ENCODE measurements at places on chromosomes 12 and 14.

GRCh38 chr12:44716711-44717110 is 159.4 kb downstream of the NELL2 start:
- DNase-seq = no peak

DNA sequence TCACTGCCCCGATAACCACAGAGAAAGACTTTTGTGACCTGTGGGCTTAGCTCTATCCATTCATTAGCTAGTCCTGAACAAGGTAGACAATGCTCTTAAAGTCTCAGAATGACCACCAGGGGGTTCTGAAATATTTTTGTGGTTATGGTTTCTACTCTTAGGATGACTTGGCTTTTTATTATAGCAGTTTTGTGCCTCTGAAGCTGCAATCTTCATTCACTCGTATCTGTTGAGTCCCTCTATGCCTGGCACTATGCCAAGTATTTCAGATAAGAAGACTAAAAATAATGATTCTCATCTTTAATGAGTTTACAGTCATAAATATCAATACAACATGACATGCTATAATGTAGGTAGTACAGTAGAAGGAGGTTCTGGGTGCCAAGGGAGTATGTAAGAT is 130.8 kb upstream of the TRHDE start:
- DNase-seq = no peak

DNA sequence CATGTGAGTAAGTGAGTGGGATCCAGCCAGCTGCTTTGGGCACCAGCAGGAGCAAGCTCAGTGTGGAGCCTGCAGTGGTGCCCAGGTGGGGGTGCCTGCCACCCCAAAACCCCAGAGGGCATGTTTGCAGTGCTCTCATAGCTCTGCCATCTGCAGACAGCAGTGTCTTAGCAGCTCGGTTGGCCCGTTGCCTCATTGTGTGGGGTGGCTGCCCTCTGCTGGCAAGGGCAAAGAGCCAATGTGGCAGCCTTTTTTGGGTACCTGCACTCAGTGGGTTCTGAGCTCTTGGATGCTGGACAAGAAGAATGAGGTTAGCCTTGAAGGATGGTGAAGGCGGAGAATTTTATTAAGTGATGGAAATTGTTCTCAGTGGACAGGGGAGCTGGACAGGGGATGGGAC is 52.3 kb downstream of the NEUROD4 start:
- DNase-seq = no peak

- DNase-seq = no peak
These were observed 17.5 kb upstream of the PRKAG1 start for GRCh38 chr12:49036029-49036428.

GRCh38 chr14:38524636-38525509 is 269.0 kb upstream of the CLEC14A start:
- no peak for DNase-seq

DNA sequence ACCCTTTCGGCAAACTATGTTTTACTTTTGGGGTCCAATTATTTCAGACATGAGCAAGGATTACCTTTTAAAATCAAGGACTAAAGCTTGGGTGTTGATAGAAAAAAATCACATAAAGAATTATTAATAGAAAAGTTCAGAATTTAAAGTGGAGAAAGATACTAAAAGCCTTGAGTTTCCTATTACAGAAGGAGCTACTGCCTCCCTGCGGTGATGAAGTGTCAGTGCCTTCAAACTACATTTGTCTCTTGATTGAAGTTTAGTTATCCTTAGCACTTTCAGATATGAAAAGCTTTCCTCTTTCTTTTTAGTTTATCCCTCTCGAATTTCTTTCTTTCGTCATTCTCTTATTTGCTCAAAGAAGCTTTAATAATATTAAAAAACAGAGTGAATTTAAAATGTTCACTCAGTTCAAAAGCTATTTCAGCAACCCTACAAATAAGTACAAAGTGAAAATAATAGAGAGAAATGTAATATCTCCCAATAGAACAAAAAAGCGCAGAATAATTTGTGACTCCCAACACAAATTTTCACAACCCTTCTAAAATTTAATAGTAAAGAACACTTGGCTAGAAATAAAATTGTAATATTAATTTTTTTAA is 87.6 kb downstream of the SEC23A start:
- DNase-seq = no peak

- no peak for DNase-seq
These were observed 58.4 kb downstream of the DCAF5 start for GRCh38 chr14:69094481-69094880.

GRCh38 chr12:106986135-106986534 is 811 bp downstream of the MTERF2 start:
- DNase-seq = no peak

- DNase-seq = no peak
These were observed 21.4 kb upstream of the DRAM1 start for GRCh38 chr12:101855976-101856375.

DNA sequence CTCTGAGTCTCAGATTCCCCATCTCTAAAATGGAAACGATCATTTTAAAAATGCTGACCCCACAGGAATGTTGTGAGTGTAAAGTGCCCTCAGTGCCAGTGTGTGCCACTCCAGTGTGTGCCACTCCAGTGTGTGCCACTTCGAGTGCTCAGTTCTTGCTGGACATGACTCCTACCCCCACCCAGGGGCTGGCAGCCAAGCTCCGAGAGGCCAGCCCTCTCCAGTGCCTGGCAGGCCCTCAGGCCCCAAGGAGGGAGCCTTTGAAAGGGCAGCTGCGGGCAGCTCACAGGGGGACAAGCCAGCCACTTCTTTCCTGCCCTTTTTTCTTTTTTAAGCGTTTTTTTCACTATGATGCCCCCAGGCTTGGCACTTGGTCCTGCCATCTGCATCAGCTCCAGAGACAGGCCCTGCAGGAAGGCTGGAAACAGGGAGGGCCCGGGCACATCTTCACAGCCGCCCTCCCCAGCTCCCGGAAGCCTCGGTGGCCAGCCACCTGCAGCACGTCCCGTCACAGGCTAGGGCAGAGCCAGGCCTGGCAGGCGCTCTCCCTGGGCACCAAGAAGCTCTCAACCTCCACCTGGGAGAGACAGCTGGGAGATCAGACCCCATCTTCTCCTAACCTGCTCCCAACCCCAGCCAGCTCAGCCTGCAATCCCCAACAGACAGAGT is 29.8 kb downstream of the NCOR2 start:
- no peak for DNase-seq

- no peak for DNase-seq
These were observed 3.4 kb downstream of the PTHLH start for GRCh38 chr12:27968972-27969623.

DNA sequence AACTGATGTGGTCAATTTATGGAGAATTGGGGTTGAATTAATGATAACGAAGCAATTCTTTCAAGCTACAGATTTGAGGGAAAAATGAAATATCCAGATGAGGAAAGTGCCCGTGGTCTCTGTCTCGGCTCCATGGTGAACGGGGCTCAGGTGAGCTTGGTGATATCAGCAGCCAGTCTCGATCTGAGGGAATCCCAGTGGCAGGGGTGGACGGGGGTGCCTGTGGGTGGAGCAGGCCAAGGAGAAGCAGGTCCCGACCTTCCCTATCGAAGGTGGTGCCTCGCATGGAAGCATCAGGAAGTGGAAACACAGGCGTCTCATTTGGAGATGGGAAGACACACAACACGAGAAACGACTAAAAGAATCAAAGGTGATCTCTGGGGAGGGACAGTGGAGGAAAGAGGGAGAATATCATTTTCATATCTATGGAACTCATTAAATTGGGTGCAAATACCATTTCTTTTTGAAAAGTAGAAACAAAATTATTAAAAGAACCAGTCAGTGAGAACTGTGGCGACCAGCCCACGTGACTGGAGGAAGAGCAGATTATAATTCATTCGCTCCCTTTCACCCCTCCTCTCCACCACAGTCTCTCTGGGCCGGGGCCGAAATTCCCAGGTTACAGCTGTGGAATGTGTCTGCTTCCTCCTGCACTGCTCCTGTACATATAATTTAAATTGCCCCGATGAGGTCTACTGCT is 354.3 kb upstream of the SFSWAP start:
- DNase-seq = no peak

DNA sequence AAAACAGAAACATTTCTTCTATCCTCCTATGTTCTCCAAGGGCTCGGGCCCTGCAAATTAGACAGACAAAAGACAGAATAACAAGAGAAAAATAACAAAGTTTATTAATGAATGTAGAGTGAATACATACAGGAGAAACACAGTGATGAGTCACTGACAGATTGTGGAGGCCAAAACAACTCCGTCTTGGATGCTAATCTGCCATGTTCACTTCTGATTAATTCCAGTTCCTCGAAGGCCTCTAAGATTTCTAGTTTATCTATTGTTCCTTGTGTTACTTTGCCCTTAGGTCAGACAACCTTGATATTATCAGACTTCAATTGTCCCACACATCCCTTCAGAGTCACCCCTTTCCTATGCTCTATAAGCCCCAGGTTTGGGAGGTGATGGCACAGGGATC is 26.8 kb upstream of the NEDD1 start:
- DNase-seq = no peak

- DNase-seq = no peak
These were observed 326.8 kb downstream of the PDZRN4 start for GRCh38 chr12:41514907-41515306.

DNA sequence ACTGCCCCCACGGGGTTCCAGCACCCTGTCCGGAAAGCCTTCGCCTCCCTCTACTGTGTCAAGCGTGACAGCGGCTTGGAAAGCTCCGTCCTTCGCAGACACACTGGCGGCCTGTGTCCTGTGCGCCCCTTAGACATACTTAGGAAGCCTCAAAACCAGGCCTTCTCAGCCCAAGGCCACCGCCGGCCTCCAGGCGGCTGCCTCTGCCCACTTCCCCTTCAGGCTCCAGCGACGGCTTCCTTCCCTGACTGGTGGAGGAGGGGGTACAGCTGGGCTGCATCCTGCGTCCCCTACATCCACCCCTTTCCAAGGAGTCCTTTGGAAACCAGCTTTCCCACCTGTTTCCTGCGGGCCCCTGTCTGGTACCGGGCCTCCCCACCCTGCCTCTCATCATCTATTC is 2.5 kb upstream of the CACNA2D4 start:
- DNase-seq = no peak

- no peak for DNase-seq
These were observed 21.4 kb downstream of the CCDC177 start for GRCh38 chr14:69553252-69553651.

DNA sequence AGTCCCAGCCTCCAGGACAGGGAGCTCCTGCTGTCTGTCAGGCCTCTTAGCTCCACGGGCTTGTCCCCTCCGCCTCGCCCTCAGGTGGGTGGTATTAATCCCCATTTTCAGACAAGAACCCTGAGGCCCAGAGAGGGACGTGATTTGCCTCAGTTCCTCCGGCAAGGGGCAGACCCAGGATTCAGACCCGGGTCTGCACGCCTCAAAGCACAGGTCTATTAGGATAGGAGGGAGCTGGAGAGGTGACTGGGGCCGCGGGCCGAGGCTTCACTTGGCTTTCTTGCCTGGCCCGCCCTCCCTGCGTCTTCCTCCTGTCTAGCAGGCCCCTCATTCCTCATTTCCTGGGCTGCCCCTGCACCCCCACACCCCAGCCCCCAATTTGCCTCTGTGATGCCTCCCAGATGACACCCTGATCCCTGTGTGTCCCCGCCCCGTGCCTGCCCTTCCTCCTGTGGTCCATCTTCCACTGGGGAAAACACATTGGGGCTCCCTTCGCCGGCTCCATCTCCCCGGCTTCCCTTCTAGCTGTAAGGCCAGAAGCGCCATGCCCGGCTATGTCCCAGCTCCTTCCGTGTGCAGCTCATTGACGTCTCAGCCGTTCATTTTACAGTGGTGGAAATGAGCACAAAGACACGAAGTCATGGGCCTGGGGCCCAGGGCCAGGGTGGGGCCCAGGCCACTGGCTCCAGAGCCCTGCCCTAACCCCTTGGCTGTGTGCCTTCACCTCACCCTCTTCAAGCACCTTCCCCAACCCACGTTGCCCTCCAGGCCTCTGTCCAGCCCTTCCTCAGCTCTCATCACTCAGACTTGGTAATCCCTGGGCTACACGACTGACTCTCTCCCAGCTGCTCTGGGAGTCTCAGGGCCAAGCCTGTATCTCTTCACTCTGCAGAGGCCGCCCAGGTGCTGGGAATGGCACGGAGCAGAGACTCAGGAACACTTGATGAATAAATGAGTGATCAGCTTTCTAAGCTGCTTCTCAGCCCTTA is 15.5 kb upstream of the CYP46A1 start:
- no peak for DNase-seq

- no peak for DNase-seq
These were observed 1142.1 kb downstream of the FLRT2 start for GRCh38 chr14:86672080-86672479.

GRCh38 chr12:14275886-14276285 is 89.6 kb upstream of the ATF7IP start:
- no peak for DNase-seq

- no peak for DNase-seq
These were observed 52.1 kb downstream of the TSPAN11 start for GRCh38 chr12:30978639-30979038.

DNA sequence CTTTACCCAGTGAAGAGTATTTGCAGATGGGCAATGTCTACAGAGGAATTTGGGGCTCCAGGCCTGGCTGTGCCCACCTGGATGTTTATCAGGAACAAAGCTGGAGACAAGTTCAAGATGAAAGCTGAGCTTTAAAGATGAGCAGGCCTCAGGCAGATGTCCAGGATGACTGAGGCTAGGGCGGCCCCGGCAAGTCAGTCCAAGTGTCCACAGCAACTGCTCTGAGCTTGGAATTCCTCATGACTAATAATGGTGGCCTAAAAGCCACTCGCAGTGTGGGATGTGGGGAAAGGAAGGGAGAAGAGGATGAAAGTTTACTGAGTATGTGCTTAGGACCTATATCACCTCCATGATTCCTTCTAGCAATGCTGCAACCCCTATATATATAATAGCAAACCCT is 128.2 kb upstream of the NOS1 start:
- DNase-seq = no peak

GRCh38 chr12:94147991-94148738 is at the start of gene PLXNC1:
PLXNC1 (plus strand) TSS chr12:94148577; CDS start chr12:94148972, 395 bp downstream.
- DNase-seq = peak; percentile 25
